ENCODE measurements at places on chromosomes 3 and 15. TPM values are rescaled to one million over a fixed set of nuclear protein-coding genes. Genes with fewer than 3 reads are reported as not detected.

Gene COL8A1
- total RNA-seq, result not detected

Gene SLC22A14
- not detected for total RNA-seq

Gene FBXO40
- not detected for total RNA-seq

Gene CCR3
- total RNA-seq, result not detected

Gene CA12
- total RNA-seq, result 0.81 TPM

Gene ANKRD63
- total RNA-seq, result not detected

Gene PRTG
- 508 TPM for total RNA-seq

Gene GREM1
- 2.9 TPM for total RNA-seq

Gene RBPMS2
- total RNA-seq, result 0.15 TPM

Gene RGMA
- total RNA-seq, result 85.1 TPM

Gene LSMEM2
- 0.37 TPM for total RNA-seq

Gene PRRT3
- 11.6 TPM for total RNA-seq

All from neural progenitor cell (in vitro differentiated cells).